ENCODE measurements at places on chromosomes 16 and 17. TPM values are rescaled to one million over a fixed set of nuclear protein-coding genes. Genes with fewer than 3 reads are reported as not detected.

DNA sequence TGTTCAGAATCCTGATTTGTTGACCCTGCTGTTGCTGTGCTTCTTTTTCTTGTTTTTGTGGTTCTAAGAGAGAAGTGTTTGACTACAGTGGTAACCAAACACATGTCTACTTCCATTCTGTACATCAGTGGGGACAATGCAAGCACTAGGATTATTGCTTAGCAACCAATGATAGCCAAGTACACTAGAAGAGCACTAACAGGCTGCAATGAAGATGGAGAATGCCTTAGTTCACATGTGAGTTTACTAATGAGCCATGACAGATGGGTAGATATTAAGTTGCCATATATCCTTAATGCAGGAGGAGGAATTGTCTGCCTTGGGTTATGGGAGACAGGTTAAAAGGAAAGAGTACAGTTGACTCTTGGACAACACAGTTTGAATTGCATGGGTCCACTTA lies 8.3 kb downstream of the EFCAB5 start:
- H3K27ac ChIP-seq = no peak overlapping the region
- H3K27me3 ChIP-seq = no peaks in the 10 kb centered on the region
- H3K4me3 ChIP-seq = no peak overlapping the region

DNA sequence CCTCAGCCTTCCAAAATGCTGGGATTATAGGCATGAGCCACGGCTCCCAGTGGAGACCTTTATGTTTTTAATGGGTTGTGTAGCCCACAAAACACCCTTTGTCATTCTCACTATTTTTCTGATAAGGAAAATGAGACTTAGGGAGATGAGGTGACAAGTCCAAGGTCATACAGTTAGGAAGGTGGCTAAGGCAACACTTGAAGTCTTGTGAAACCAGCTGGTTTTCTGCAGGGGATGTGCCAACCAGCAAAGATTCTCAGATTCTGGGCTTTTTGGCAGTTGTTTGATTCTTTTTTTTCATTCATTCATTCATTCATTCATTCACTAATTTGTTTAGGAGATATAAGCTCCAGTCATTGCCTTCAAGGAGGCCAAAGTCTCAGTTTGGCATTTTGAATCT lies 10.0 kb upstream of the PHOSPHO1 start:
- no peaks in the 10 kb centered on the region for H3K27me3 ChIP-seq
- no peaks in the 10 kb centered on the region for H3K4me1 ChIP-seq
- no peak overlapping the region for H3K4me3 ChIP-seq
- no peaks in the 10 kb centered on the region for H3K36me3 ChIP-seq

GRCh38 chr16:57479205-57479975 lies 6.9 kb downstream of the DOK4 start:
- no peak for DNase-seq
- H3K27ac ChIP-seq = no peak overlapping the region
- no peaks in the 10 kb centered on the region for H3K36me3 ChIP-seq
- H3K4me3 ChIP-seq = no peak overlapping the region
- H3K4me1 ChIP-seq = peaks cover 16% of the 10 kb centered on the region

HEATR9 gene
- not detected for total RNA-seq

- no peaks in the 10 kb centered on the region for H3K36me3 ChIP-seq
- H3K4me3 ChIP-seq = no peak overlapping the region
Observed at GRCh38 chr16:24624102-24624501, 84.7 kb downstream of the RBBP6 start.

- no peaks in the 10 kb centered on the region for H3K36me3 ChIP-seq
- DNase-seq = no peak
- no peaks in the 10 kb centered on the region for H3K4me1 ChIP-seq
- no peak overlapping the region for H3K4me3 ChIP-seq
Observed at GRCh38 chr16:59385491-59385890, 651.4 kb upstream of the GOT2 start.

FOXN1 gene
- total RNA-seq = not detected

DNA sequence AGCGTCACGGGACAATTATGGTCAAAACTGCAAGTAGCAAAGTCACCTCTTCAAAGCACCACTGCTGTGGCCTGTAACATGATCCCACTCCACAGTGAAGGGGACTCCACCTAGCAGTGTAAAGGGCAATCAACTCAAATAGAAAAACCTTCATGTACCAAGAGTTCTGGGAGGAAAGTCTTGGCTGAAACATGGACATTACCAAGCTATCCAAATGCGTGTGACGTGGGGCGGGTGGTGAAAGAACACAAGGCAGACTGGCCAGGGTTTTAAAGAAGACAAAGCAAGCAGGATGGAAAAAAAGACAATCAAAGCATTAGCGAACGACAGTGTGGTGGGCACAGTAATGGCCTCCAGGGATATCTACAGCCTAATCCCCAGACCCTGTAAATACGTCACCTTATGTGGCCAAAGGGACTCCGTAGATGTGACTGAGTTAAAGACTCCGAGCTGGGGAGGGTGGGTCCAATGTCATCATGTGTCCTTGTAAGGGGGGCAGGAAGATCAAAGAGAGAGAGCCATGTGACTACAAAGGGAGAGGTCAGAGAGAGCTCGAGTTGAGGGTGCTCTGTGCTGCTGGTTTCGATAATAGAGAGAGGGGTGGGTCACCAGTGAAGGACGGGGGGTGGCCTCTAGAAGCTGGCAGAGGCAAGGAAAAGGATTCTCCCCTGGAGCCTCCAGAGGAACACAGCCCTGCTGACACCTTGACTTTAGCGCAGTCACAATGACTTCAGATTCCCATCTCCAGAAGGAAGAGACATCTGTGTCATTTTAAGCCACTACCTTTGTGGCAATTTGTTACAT lies 6.0 kb downstream of the HSDL1 start:
- peak; percentile 73 for DNase-seq
- H3K27me3 ChIP-seq = no peaks in the 10 kb centered on the region
- 0 out of 2 replicates have a peak, but pooled peaks cover 3% of the 10 kb centered on the region for H3K36me3 ChIP-seq
- H3K4me3 ChIP-seq = no peak overlapping the region
- peaks cover 59% of the 10 kb centered on the region for H3K4me1 ChIP-seq

Measured in Karpas-422 (cell line).